Smooth muscle cell of the umbilical artery (primary cell): ENCODE measurements at places on chromosomes 16 and 17. TPM values are rescaled to one million over a fixed set of nuclear protein-coding genes. Genes with fewer than 3 reads are reported as not detected.

Gene ADAD2
- total RNA-seq, result not detected in 2 replicates

Gene NECAB2
- 0.37 TPM in 1 of 2 replicates, not detected in the other for total RNA-seq

Gene PSMD3
- total RNA-seq, result 99.8 and 128 TPM in 2 replicates

Gene RAMP2
- total RNA-seq, result not detected in 2 replicates

Gene CYLD
- total RNA-seq, result 46.0 and 66.2 TPM in 2 replicates

Gene ASPHD1
- 8.0 and 12.5 TPM in 2 replicates for total RNA-seq

Gene EXOSC6
- total RNA-seq, result 29.5 and 35.9 TPM in 2 replicates

Gene GPRC5B
- 5.6 and 18.7 TPM in 2 replicates for total RNA-seq

Gene ITGAD
- not detected in 2 replicates for total RNA-seq

Gene MYO15B
- total RNA-seq, result 3.3 and 4.2 TPM in 2 replicates

Gene UBTF
- total RNA-seq, result 34.1 and 41.9 TPM in 2 replicates

Gene KRTAP1-5
- total RNA-seq, result 0.23 and 0.30 TPM in 2 replicates

Gene PPP1R1B
- total RNA-seq, result not detected in 2 replicates

Gene KRTAP3-2
- not detected in 2 replicates for total RNA-seq
